ENCODE measurements at places on chromosomes 1 and 21.

DNA sequence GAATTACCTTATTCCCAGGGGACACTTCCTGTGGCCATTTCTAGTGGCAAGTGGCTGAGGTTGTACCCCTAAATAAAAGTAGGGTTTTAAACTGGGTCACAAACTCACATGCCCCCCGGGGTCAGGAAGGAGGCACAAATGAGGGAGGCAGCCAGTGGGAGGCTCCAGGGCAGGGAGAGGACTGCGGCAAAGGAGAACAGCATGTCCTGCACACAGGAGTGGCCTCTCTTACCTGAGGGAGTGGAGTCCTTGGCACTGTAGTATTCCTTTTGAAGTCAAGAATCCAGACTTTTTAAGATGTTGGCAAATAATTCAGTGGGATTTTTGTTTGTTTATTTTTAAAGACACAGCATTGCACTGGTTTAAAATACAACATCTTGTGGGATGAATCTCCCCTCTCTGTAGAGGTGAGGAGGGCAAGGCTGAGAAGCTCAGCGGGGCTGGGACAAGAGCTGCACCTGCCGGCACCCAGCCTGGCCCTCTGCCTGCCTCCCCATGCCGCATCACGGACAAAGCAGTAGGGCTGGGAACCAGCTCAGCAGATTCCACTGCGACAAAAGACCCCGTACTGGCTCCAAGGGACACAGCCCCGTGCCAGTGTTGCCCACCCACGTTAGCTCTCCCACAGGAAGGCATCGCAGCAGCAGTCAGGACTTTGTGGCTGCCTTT, 22.2 kb downstream of the SPSB1 start:
- H3K4me1 ChIP-seq, result no peaks in the 10 kb centered on the region
- no peaks in the 10 kb centered on the region for H3K36me3 ChIP-seq
- H3K4me3 ChIP-seq, result no peak overlapping the region
- no peaks in the 10 kb centered on the region for H3K27me3 ChIP-seq
- no peak overlapping the region for H3K27ac ChIP-seq
- no peak for DNase-seq

DNA sequence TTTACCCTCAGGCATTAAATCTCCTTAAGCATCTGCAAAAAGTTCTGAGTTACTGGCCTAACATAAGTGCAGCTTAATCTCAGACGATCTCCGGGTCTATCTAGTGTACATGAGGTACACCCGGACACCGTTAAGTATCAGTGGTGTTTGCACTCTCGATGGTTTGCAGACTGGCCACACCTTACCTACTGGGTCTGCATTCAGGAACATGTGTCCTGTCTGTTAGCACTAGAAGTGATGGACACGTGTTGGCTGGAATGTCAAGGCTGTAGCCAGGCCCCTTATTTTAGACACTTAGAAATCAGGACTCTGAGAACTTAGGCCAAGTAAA, 783 bp upstream of the AGL start:
- H3K27me3 ChIP-seq, result no peaks in the 10 kb centered on the region
- peaks cover 29% of the 10 kb centered on the region for H3K4me1 ChIP-seq
- DNase-seq, result peak; percentile 29
- H3K36me3 ChIP-seq, result peaks cover 10% of the 10 kb centered on the region

GRCh38 chr1:226942392-226942791, 2.3 kb downstream of the COQ8A start:
- H3K27ac ChIP-seq, result no peak overlapping the region
- no peaks in the 10 kb centered on the region for H3K27me3 ChIP-seq
- H3K36me3 ChIP-seq, result no peaks in the 10 kb centered on the region
- H3K4me3 ChIP-seq, result peak overlapping the region; percentile 49

GRCh38 chr21:16992448-16992847, 520.4 kb upstream of the CXADR start:
- peak; percentile 7 for DNase-seq
- no peak overlapping the region for H3K27ac ChIP-seq
- no peaks in the 10 kb centered on the region for H3K27me3 ChIP-seq
- H3K4me1 ChIP-seq, result no peaks in the 10 kb centered on the region

DNA sequence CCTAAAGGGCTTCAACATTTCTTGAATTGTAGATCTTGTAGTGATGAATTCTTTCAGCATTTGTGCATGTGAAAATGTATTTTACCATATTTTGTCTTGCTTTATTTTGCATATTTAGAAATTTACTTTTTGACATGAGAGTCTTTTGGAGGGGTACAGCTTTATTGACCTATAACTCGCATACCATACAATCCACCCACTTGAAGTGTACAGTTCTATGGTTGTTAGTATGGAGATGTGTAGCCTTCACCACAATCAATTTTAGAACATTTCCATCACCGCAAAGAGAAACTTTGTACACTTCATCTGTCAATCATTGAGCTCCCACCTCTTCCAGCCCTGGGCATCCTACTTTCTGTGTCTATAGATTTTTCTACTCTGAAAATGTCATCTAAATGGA, 7.2 kb upstream of the MIA3 start:
- no peaks in the 10 kb centered on the region for H3K36me3 ChIP-seq
- H3K27ac ChIP-seq, result no peak overlapping the region
- DNase-seq, result no peak
- H3K27me3 ChIP-seq, result no peaks in the 10 kb centered on the region
- H3K4me1 ChIP-seq, result peaks cover 6% of the 10 kb centered on the region
- H3K4me3 ChIP-seq, result no peak overlapping the region

DNA sequence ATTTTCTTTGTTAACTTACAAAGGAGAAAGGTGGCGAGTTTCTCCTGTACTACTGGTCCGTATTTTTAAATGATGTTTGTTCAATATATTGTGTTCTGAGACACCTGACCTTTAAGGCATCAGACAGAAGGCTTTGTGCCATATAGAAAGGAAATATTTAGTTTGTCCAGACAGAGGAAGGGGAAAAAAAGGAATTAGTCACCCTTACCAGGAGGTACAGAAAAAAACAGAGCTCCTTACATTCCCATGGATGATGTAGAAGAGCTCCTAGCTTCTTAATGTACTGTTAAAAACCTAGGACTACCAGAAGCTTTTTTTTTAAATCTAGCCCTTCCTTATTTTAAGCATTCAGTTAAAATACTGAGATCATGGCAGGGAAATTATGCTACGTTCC, 12.4 kb upstream of the PODN start:
- H3K36me3 ChIP-seq, result peaks cover 11% of the 10 kb centered on the region
- no peak for DNase-seq
- no peak overlapping the region for H3K27ac ChIP-seq
- H3K4me1 ChIP-seq, result no peaks in the 10 kb centered on the region
- no peak overlapping the region for H3K4me3 ChIP-seq

- no peaks in the 10 kb centered on the region for H3K36me3 ChIP-seq
- H3K27me3 ChIP-seq, result no peaks in the 10 kb centered on the region
- H3K27ac ChIP-seq, result no peak overlapping the region
Measured at GRCh38 chr21:45084881-45085536, 10.6 kb downstream of the ADARB1 start.

- no peaks in the 10 kb centered on the region for H3K27me3 ChIP-seq
- peaks cover 23% of the 10 kb centered on the region for H3K4me1 ChIP-seq
- no peak for DNase-seq
- H3K4me3 ChIP-seq, result no peak overlapping the region
Measured at GRCh38 chr21:37088186-37088735, 15.2 kb downstream of the TTC3 start.

DNA sequence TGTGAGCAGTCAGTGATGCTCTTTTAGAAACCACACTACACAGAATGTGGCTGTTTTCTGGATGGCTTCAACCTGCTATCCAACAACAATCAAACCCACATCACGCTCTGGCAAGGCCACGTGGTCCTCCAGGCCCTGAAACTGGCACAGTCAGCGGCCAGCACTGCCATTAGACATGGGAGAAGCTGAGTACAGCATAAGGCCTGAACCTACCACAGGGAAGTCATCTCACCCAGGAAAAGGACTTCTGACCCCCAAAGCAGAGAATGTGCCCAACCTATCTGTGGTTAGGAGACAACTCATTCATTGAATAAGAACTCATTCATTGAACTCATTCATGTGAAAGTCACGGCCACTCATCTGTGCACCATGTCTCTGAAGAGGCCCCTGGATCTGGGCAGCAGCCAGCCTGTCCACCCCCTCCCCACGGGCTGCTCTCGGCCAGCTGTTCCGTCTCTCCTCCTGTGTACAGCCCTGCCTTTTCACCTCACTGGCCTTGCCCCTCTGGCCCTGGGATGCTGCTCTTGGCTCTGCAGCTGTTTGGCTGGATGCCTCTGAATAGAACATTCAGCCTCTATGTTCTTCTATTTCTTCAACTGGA, 41.1 kb downstream of the C1orf198 start:
- peak; percentile 5 for DNase-seq
- peaks cover 12% of the 10 kb centered on the region for H3K27me3 ChIP-seq
- H3K27ac ChIP-seq, result no peak overlapping the region
- no peaks in the 10 kb centered on the region for H3K4me1 ChIP-seq
